ENCODE measurements at places on chromosomes 1 and 21.

DNA sequence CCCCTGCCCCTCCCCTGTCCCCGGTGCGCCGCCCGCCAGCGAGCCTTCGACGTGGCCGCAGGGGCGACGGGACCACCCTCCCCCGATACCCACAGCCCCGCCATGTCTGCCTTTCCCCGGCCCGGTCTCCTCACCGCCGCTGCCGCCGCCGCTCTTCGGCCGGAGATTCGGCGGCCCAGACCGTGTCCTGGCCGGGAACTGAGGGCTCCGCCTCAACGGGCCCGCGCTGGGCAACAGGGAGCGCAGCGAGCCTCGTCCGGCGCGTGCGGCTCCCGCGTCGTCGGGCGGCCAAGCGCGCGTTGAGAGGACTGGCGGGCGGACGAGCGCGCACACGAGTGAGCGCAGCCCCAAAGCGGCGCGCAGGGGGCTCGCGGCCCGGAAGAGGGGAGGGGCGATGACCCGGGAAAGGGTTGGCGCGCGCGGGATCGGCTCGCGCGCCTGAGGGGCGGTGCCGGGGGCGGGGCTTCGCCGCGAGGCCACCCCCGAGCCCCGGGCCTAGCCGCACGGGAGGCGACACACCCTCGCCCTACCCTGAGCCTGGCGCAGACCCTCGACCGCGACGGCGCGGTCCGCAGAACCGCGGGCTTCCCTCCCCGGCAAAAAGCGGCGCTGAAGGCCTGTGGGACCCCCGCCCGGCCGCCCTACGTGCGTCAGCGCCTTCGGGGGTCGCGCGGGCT is at the start of gene BTG3:
BTG3 (minus strand) TSS at position 337 of the 677 bp plus-strand sequence. CDS start 3,757 bp downstream, outside the sequence.
- DNase-seq = peak; percentile 57

DNA sequence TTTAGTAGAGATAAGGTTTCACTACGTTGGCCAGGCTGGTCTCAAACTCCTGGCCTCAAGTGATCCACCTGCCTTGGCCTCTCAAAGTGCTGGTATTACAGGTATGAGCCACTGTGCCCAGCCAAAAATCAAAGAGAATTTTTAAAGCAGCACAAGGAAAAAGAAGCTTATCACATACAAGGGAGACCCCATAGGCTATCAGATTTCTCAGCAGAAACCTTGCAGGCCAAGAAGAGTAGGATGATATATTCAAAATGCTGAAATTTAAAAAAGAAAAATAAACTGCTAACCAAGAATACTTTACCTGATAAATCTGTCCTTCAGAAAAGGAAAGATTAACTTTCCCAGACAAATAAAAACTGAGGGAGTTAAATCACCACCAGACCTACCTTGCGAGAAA is 43.2 kb downstream of the FLVCR1 start:
- no peak for DNase-seq

DNA sequence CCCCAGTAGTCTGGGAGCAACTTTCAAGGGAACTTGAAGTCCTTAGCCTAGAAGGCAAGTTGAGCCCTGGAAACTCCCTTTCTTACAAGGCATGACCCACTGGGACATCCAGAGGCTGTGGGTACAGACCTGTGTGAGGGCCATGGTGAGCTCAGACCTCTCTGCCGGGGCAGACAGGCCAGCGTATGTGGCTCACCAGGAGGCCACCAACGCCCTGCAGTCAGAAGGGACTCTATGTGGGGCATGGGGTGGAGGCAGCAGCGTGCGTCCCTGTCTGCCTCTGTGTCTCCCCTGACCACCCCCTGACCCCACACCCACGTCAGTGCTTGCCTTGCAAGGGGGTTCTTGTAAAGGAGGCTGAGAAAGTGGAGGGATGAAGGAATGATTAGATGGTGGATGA is 10.8 kb downstream of the COQ8A start:
- no peak for DNase-seq

- no peak for DNase-seq
Observed at GRCh38 chr1:201739492-201740085, 89.4 kb upstream of the IPO9 start.

GRCh38 chr1:7899741-7900140 is 40.9 kb downstream of the TNFRSF9 start:
- DNase-seq = no peak

Measured in NCI-H2029 treated with DMSO at 0.1 percent for 48 hours (cell line).